CD4-positive, alpha-beta T cell treated with Interleukin-6 for 4 hours (primary cell): ENCODE measurements at places on chromosomes 7 and 10.

DNA sequence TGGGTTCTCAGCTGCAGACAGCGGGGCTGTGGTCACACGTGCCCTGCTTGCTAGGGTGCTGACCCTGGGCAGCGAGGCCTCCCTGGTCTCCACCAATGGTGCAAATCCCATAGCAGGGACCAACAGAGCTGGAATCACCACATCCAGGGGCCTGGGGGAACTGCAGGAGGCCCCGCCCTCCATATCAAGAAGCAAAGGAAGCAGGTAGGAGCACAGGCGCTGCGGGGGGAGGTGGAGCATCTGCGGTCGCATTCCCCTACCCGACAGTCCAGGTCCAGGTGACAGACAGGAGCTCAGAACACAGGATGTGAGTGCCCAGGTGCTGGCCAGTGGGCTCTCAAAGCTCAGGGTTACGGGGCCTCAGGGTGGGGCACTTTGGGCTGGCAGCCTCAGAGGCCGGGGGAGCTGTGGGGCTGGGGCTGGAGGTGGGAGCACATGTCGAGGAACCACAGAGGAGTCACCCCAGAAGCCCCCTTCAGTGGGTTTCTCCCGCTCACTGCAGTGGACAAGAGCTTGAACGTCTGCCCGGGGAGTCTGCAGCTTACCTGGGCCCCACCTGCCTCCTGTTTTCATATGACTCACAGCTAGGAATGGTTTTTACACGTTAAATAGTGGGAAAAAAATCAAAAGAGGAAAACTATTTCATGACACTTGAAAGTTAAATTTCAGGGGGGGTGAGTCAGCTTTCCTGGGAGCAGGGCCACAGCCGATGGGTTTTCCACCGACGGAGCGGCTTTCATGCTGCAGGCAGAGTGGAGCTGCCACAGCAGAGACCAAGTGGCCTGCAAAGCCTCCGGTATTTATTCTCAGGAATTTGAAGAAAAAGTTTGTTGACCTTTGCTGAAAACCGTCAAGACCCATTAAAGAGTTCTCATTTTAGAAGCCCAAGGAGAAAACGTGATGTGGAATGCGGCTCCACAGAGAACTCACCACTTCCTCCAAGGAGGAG, 148.7 kb upstream of the PPP2R2D start:
- no peak for DNase-seq

DNA sequence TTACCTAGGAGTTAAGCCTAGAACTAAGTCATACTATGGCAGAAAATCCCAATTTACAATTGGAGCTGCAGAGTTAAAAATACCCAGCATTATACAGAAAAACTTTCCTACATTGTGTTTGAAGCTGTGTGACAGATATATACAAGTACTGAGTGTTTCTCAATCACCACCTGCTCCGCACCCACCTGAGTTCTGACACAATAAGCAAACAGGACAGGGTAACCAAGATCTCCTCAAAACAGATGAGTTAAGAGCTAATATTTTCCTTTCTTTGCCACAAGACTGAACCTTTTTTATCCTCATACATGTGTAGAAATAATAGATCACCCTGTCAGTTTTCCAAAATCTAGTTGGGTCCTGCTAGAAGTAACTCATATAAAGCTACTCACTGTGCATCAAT, 186.3 kb downstream of the DOCK4 start:
- no peak for DNase-seq

- no peak for DNase-seq
These were observed 4.0 kb upstream of the MINPP1 start for GRCh38 chr10:87500646-87501048.

DNA sequence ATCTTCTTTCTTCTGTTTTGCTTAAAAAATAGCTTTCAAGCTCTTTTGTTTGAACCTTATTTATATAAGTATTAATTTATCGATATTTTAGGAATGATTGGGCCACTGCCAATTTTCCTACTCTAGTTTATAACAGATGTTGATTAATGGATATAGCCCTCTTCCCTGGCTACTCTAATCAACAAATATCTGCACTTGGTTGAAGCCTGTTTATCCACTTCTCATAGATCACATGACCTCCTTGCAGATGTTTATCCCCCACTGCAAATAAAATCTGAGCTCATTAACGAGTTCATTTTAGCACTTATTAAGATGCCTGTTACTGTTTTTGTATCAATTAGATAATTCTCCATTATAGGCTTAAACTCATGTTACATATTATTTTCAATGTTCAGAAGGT, 715.3 kb downstream of the CNTNAP2 start:
- no peak for DNase-seq

GRCh38 chr7:134083766-134084487, 43.2 kb upstream of the LRGUK start:
- no peak for DNase-seq

DNA sequence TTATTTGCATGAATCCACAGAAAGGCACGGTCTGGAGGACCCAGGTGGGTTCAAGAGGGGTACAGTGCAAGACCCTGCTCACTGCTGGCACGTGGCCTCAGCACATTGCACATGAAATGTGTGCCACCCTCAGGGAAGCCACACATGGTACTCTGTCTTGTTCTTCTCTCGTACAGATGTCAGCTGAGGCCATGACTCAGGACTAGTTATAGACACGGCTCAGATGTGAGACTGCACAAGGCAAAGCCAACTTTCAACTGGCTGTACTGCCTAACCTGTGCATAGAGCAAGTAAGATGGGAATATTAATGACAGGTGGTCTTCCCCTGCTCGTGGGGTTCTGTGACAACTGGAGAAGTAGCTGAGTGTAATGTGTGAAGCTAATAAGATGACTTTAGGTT, 249.4 kb upstream of the CTBP2 start:
- DNase-seq: no peak

GRCh38 chr7:2023877-2024566, 208.7 kb downstream of the MAD1L1 start:
- DNase-seq: no peak

DNA sequence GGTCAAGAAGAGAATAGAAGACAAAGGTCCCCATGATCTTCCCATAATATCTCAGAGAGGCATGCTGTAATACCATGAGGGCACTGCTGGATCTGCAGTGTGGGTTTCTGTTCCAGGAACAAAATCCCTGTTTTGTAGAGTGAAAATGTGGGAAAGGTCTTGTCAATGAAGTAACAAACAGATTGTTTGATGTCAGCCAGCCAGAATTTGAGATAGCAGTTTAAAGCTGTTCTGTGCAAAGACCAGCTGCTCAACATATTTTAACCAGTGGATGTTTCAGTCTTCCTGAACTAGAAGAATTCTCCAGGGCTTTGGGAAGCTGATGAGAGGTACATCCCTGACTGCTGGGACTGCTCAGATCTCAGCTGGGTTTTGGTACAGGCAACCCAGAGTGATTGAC, 1012.5 kb downstream of the DNAJB9 start:
- no peak for DNase-seq

GRCh38 chr7:23928418-23928775, 218.4 kb downstream of the STK31 start:
- DNase-seq: no peak

GRCh38 chr7:84193747-84194146, 842 bp downstream of the SEMA3A start:
- DNase-seq: no peak

DNA sequence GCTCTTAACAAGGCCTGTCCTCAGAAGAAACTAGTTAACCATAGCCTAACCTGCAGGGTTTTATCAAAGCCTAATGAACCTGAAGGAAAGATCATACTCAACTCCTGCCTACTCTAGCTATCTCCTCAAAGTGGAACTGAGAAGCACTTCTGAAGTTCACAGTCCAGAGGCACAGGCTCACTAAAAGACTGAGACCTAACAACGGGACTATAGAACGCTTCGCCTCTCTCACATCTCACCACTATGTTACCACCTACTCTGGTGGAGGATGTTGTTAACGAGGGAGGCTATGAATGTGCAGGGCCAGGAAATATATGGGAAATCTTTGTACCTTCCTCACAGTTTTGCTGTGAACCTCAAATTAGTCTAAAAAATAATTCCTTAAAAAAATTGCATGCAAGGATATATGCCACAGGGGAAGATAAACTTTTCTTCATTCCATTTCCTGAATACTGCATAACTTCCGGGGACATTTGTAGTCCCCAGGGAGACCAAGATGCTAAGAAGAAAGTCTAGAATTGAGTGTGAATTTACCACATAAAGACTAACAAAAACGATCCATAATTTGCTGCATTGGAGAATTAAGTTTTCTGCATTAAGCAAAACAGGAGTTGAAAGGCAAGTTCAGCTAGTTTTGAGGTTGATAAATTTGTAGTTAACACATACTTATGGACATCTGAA, 21.6 kb downstream of the LIPJ start:
- no peak for DNase-seq

GRCh38 chr7:126044662-126045061, 1115.0 kb upstream of the POT1 start:
- DNase-seq: no peak
